ENCODE measurements at places on chromosomes 5 and 9. TPM values are rescaled to one million over a fixed set of nuclear protein-coding genes. Genes with fewer than 3 reads are reported as not detected.

The C9orf153 gene
- polyA plus RNA-seq: not detected

The WDR38 gene
- polyA plus RNA-seq: not detected

The TAF11L4 gene
- polyA plus RNA-seq: not detected

The IDNK gene
- 13.3 TPM for polyA plus RNA-seq

The LCN9 gene
- polyA plus RNA-seq: not detected

The ATP6V1G1 gene
- 226 TPM for polyA plus RNA-seq

Data from CD14-positive monocyte (primary cell).